ENCODE measurements at places on chromosomes 2 and 18.

DNA sequence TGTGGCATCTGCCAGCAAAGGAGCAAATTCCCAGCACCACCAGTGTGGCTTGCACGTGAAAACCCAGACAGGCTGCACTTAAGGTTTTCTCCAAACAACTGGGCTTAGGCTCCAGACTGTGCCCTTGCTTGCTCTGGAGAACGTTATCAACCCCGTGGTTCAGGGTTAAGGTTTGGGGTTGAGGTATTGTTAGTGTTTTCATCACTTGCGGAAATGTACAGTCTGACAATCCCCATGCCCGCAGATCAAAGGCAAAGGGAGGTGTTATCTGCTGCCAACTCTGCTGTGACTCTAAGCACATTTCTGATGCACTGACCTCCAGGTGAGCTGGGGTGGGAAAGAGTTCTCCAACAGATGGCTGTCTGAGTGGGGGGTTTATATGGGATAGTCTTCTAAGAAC lies 253.5 kb upstream of the NT5C1B start:
- no peak for DNase-seq

DNA sequence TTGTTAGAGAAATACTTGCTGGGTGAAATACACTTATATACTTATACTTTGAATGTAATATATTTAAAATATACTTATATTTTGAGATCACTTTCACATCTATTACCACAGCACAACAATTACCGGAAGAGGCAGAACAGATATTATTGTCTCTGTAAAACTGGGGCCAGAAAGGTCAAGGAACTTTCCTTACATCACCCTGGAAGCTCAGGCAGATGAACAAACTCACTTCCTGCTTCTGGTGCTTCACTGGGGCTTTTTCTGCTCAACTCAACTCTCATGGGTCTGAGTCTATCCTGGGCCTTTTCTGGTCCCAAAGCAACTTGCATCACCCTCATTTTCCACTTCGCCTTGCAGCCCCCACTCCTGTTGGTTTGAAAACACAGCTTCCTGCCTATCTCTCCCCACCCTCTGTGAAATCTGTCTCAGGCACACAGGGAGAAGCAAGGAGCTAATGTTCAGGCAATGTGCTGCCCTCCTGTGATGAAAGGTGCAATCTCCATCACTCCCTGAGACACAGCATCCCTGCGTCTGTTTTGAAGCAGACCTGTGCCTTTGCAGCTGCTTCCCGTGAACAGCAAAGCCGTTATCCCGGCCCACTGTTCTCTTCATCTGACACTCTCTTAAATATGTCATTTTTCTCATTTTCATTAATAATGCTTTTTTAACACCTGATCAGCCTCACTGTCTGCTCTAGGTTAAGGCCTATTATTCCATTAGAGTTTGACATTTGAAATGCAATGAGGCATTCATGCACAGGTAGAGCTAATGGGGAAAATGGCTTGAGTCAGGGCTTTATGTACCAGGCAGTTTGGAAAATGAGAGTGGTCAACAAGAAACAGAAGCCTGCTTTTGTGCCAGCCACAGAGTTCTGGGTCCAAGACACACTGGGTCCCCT lies 251.9 kb upstream of the CHAC2 start:
- DNase-seq: no peak

DNA sequence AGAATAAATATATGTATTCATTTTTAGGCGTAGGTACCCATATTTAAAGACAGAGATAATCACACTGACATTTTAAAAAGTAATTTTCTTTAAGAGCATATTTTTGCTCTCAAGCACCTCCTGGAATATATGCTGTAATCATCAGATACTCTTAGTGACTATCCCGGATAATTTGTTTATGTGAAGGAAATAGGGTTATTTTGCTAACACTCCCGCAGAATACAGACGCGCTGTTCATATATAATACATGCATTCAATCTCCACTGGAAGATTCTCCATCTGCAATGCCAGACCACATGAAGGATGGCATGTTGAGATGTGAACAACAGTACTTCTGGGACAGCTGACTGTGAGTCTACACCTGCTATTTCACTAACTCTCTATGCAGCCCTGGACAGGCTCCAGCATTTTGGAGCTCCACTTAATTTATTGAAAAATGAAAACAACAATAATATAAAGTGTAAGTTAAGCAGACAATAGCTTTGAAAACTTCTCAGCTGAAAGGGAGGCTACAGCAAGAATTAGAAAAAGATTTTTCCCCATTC lies 430.6 kb downstream of the TMX3 start:
- no peak for DNase-seq

GRCh38 chr2:159538801-159539200 lies 77.5 kb downstream of the BAZ2B start:
- no peak for DNase-seq

DNA sequence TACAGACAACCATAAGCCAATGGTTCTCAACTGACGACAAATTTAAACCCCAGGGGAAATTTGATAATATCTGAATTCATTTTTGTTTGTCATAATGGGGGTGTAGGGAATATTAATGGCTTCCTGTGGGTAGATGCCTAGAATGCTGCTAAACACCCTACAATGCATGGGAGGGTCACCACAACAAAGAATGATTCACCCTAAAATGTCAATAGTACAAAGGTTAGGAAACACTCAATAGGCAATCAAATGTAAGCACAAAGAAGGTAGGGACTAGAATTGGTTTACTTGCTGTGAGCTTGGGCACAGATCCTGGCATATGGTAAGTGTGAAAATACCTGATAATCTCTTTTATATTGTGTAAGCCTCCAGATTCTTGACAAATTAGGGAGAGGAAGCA lies 20.1 kb upstream of the FANCL start:
- no peak for DNase-seq

DNA sequence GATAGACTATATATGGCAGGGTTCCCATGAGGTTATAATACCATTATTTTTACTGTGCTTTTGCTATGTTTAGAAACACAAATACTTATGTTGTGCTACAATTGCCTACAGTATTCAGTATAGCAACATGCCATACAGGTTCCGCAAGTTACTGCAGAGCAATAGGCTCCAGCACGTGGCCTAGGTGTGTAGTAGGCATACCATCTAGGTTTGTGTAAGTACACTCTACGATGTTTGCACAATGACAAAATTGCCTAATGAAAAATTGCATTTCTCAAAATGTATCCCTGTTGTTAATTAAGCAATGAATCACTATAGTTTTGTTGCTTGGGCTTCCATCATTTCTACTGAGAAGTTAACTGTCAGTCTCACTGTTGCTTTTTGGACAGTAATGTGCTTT lies 9.8 kb downstream of the CD302 start:
- no peak for DNase-seq

- peak; percentile 21 for DNase-seq
These were observed 117.0 kb downstream of the LAMA1 start for GRCh38 chr18:7000484-7001096.

DNA sequence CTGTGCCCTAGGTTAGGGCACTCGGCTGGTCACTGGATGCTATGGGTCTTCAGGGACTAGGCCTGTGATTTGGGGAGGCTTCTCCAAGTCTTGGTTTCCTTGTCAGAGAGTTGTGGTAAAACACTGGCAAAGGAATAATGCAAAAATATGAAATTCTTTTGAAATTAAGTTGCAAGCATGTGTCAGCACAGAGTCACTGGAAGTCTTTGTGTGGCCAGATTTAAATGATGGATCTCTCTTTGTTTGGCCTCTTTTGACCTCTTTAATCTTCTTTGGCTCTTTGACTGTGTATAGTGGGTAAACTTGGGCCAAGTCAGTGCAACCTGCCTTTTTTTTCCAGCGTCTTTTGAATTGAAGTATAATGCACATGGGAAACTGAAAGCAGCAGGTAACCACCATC lies 12.1 kb downstream of the HK2 start:
- no peak for DNase-seq

DNA sequence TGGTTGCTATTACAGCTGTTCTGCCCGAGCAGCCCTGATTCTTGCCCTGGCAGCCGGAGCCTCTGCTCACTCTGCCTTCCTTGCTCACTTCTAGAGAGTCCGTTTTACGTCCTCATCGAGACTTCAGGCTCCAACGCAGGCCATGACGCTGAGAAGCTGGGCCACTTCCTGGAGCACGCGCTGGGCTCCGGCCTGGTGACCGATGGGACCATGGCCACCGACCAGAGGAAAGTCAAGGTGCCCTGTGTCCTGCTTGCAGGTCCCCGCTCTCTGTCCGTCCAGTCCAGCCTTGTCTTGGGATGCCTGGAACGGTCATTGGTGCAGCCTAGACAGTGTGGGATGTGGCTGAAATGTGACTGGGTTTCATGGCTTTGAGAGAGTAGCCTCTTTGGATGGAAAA lies 16.7 kb downstream of the D2HGDH start:
- DNase-seq: no peak

GRCh38 chr2:25606892-25607291 lies 66.5 kb downstream of the DTNB start:
- DNase-seq: peak; percentile 45

DNA sequence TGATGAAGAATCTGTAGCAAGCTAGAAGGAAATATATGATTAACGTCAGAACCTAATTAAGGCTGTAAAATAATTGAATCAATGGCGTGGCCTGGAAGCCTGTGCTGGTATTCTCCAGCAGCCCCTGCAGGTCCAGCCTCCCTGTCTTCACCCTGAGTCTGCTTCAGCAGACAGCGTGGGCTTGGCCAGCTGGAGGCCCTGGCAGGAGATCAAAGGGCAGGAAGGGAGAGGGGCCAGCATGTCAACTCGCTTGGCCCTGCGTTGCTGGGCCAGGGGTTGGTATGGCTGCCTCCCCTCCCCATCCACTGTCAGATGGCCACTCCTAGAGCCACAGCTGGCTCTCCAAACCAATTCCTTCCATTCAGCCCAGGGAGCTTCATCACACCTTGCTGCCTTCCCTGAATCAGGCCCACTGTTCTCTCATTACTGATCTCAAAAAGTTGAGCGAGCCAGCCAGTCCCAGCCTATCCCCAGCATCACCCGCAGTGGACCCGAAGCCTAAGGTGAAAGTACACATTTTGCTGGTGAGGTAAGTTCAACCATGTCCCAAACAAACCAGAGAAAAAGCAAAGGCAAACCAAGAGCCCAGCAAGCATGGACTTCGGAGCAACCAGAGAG lies 228.4 kb upstream of the AGAP1 start:
- DNase-seq: no peak

- no peak for DNase-seq
These were observed 75.6 kb downstream of the AAK1 start for GRCh38 chr2:69567909-69568300.

GRCh38 chr2:7476371-7476770 lies 559.2 kb downstream of the RNF144A start:
- DNase-seq: no peak

DNA sequence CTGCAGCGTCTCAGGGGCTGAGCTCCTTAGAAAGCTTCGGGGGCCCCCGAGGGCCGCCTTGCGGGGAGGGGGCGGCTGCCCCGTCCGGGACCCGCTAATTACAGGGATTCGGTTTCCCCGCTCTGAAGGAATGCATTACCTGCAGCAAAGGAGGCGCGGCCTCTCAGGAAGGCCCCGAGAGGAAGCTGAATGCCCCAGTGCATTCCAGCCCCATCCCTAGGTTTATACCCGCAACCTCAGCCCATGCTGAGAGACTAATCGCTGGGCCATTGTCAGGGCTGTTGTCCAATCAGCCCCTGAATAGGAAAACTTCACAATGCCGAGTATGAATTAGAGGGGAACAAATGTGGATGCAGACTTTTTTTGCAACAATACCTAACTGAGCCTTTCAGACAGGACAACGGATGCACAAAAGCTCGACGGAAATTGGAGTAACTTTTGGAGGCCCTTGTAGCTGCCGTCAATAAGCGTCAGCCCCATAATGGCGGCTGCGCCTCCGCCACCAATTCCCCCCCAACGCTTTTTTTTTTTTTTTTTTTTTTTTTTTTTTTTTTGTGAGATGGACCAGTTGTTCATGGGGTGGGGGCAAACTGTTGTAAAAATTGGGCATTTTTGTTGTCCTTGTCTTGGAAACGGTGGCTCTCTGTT lies 138.6 kb upstream of the SIX3 start:
- DNase-seq: no peak

DNA sequence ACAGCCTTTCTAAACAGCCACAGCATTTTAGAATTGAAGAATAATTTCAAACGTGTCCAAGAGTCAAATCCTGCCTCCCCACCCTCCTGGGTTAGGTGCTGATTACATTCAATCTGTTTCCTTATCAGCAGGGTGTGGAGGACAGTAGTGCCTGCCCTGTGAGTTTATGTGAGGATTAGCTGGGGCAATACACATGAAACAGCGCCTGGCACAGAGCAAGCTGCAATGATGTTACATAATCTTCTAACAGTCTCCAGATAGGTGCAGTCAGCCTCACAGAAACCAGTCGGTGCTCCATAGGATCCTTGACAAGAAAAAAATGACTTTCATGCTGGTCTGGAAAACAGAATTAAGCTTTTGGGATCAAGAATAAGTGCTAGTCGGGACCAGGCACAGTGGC lies 91.7 kb upstream of the ITGA6 start:
- no peak for DNase-seq
